ENCODE measurements at places on chromosomes 5 and 9. TPM values are rescaled to one million over a fixed set of nuclear protein-coding genes. Genes with fewer than 3 reads are reported as not detected.

IGFBPL1 gene
- not detected for total RNA-seq

ESM1 gene
- total RNA-seq = not detected

GABBR2 gene
- not detected for total RNA-seq

ANKRD20A1 gene
- not detected for total RNA-seq

ZER1 gene
- 16.9 TPM for total RNA-seq

FAM163B gene
- total RNA-seq = not detected

PCDHB5 gene
- not detected for total RNA-seq

TMEM38B gene
- 18.3 TPM for total RNA-seq

BARHL1 gene
- total RNA-seq = not detected

CDH18 gene
- total RNA-seq = not detected

PTPDC1 gene
- 6.1 TPM for total RNA-seq

EPB41L4A gene
- total RNA-seq = 0.04 TPM

SCGB3A2 gene
- total RNA-seq = not detected

ARHGEF39 gene
- 13.7 TPM for total RNA-seq

UBE2B gene
- 102 TPM for total RNA-seq

PIP5K1B gene
- total RNA-seq = 3.1 TPM

PRRT1B gene
- not detected for total RNA-seq

OTULINL gene
- 14.0 TPM for total RNA-seq

GPR150 gene
- 0.44 TPM for total RNA-seq

PCDHGA1 gene
- total RNA-seq = 0.06 TPM

TSSK1B gene
- not detected for total RNA-seq

PCDHGA7 gene
- not detected for total RNA-seq

UGT3A1 gene
- not detected for total RNA-seq

ZNF618 gene
- total RNA-seq = 0.36 TPM

ATP6V1G1 gene
- total RNA-seq = 39.6 TPM

ZNF462 gene
- total RNA-seq = 0.27 TPM

LCN1 gene
- not detected for total RNA-seq

LHX2 gene
- total RNA-seq = not detected

SLC36A3 gene
- total RNA-seq = not detected

IL3 gene
- total RNA-seq = 68.7 TPM

FAM78A gene
- total RNA-seq = 46.4 TPM

FYB1 gene
- total RNA-seq = 51.9 TPM

SPATA31A3 gene
- total RNA-seq = not detected

BOD1 gene
- 25.4 TPM for total RNA-seq

IFNA21 gene
- total RNA-seq = not detected

LCN12 gene
- total RNA-seq = 0.73 TPM

WDR38 gene
- total RNA-seq = not detected

CARD6 gene
- total RNA-seq = 1.6 TPM

SPINK5 gene
- total RNA-seq = not detected

SLC6A3 gene
- not detected for total RNA-seq

All from activated CD8-positive, alpha-beta memory T cell treated with anti-CD3 and anti-CD28 coated beads for 36 hours (primary cell).